Endothelial cell of coronary artery (primary cell): ENCODE measurements at places on chromosomes 6 and 20. TPM values are rescaled to one million over a fixed set of nuclear protein-coding genes. Genes with fewer than 3 reads are reported as not detected.

RGS19 gene
- 17.0 and 17.5 TPM in 2 replicates for total RNA-seq

C6orf132 gene
- 0.85 TPM in 1 of 2 replicates, not detected in the other for total RNA-seq

VGLL2 gene
- total RNA-seq: not detected in 2 replicates

ZFP64 gene
- total RNA-seq: 20.3 and 21.0 TPM in 2 replicates

AGER gene
- total RNA-seq: 0.36 and 0.66 TPM in 2 replicates

VSX1 gene
- not detected in 2 replicates for total RNA-seq

MLN gene
- total RNA-seq: not detected in 2 replicates
